Ascending aorta (tissue), 2 donors: ENCODE measurements at places on chromosomes 2 and 18. TPM values are rescaled to one million over a fixed set of nuclear protein-coding genes. Genes with fewer than 3 reads are reported as not detected.
A peak's percentile ranks its signal among the peaks of the same experiment; 100 is the strongest.

The THSD7B gene
- not detected for total RNA-seq

GRCh38 chr18:26863122-26863879, 2.2 kb downstream of the AQP4 start:
- H3K36me3 ChIP-seq = no peaks in the 10 kb centered on the region
- H3K27me3 ChIP-seq = no peaks in the 10 kb centered on the region
- no peak overlapping the region for H3K27ac ChIP-seq
- H3K4me1 ChIP-seq = no peaks in the 10 kb centered on the region

GRCh38 chr18:68498636-68499035, 216.3 kb downstream of the TMX3 start:
- H3K27me3 ChIP-seq = no peaks in the 10 kb centered on the region
- no peak overlapping the region for H3K4me3 ChIP-seq
- DNase-seq = no peak
- H3K27ac ChIP-seq = no peak overlapping the region
- H3K36me3 ChIP-seq = no peaks in the 10 kb centered on the region

DNA sequence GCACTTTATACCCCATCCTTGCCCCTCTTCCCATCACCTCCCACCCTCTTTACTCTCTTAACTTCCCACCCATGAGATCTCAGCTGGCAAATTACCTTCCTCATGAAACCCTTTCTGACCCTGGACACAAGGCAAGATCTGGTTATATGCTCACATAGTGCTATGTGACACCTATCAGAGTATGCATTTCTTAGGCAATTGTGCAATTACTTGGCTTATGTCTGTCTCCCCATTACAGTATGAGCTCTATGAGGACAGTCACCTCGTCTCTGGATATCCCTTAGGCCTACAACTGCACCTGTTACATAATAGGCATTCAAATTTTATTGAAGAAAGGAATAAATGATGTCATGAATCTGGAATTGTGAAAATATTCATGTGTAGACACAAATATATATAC, 91.4 kb downstream of the ZNF385B start:
- H3K27me3 ChIP-seq = no peaks in the 10 kb centered on the region
- no peak overlapping the region for H3K27ac ChIP-seq
- DNase-seq = no peak
- no peaks in the 10 kb centered on the region for H3K36me3 ChIP-seq

DNA sequence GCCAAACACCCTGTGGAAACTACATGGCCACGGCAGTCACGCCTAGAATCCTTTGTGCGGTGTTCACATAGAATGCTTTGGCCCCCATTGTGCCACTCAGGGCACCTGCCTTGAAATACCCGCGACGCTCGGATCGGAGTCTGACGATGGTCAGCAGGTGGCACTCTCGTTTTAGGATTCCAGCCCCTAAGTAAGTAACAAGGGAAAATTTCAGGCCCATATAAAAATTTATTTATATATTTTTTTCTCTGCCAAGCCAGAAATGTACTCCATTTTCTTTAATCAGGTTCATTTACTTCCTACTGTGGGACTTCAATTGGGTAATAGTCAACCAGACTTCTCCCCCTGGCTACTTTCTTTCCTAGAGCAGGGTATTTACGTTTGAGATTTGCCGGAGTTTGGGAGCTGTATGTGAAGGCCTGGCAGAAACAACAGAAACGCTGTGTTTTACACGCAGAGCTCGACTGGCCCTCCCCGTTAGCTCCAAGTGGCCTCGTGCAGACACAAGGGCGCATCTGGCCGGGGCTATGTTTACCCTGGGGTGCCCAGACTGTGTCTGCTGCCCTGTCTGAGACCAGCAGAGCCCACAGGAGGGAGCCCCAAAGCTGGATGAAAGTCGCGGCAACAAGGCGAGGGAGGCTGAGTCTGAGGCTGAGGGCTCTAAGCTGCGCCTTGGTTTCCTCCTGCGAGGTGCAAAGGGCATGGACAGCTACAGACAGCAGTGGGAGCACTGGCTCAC, 41.6 kb downstream of the LRRC30 start:
- no peaks in the 10 kb centered on the region for H3K36me3 ChIP-seq
- DNase-seq = no peak
- H3K4me3 ChIP-seq = no peak overlapping the region
- H3K27me3 ChIP-seq = no peaks in the 10 kb centered on the region
- no peaks in the 10 kb centered on the region for H3K4me1 ChIP-seq
- H3K27ac ChIP-seq = peak overlapping the region; percentile 32

DNA sequence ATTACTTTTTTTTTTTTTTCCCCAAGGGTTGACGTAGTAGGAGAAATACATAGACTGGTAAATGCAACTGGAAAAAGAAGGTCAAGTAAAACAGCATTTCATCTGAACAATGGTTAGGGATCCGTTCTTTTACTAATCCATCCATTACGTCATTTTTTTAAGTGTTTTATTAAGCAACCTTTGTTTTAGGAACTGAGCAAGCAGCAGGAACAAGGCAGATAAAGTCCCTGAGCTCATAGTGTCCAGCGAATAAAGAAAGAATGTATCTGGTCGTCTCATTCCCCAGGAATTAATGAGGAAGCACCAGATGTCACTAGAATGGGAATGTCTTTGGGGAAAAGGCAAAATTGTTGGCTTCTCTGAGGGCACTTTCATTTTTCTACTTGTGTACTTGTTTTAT, 842.4 kb downstream of the TDRD15 start:
- DNase-seq = no peak
- no peaks in the 10 kb centered on the region for H3K36me3 ChIP-seq
- H3K4me1 ChIP-seq = no peaks in the 10 kb centered on the region
- H3K4me3 ChIP-seq = no peak overlapping the region

DNA sequence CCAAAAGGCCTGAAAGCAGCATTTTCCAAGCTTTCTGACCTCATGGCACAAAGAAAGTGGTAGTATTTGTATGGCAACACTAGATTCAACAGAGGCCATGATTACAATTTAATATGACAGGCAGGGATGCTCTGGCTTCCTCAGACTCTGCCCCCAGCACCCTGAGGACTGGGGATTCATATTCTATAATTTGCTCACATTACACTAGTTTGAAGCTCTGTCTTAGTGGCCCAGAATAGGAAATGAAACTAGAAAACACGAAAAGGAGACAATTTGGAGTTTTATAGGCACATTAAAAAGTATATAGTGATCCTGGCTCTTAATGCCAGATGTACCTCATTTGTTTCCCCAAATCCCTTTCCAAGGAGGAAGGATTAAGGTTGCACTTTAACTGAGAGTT, 173.0 kb upstream of the STK17B start:
- no peaks in the 10 kb centered on the region for H3K27me3 ChIP-seq
- DNase-seq = no peak
- H3K27ac ChIP-seq = no peak overlapping the region
- H3K36me3 ChIP-seq = no peaks in the 10 kb centered on the region
- no peak overlapping the region for H3K4me3 ChIP-seq
